ENCODE measurements at places on chromosomes 5 and 9.

DNA sequence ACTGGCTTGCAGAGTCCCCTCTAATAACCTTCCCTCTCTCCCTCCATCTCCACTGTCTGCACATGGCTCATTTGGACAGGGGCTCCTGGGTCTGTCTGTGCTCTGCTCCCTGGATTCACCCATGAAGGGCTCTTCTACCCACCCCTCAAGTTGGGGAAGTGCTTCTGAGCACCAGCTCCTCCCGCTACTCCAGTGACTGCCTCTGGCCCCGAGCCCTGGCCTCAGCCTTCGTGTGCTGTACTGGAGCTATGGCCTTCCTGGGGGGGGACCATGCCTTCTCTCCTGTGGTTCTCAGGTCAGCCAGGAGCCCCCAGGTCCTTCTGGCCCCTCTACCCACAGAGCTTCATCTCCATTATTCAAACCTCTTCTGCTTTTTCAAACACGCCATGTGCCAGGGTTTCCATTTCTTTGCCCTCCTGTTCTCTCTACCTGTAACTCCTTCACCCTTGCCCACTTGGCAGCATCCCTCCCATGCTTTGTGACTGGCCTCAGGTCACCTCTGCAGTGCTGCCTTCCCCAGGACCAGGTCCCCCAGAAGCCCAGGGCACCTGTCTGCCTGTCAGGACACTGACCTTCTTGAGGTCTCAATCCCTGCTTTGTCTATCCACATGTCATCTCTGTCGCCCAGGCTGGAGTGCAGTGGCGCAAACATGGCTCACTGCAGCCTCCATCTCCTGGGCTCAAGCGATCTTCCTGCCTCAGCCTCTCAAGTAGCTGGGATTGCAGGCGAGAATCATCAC, 9.5 kb downstream of the SH3PXD2B start:
- DNase-seq, result no peak

DNA sequence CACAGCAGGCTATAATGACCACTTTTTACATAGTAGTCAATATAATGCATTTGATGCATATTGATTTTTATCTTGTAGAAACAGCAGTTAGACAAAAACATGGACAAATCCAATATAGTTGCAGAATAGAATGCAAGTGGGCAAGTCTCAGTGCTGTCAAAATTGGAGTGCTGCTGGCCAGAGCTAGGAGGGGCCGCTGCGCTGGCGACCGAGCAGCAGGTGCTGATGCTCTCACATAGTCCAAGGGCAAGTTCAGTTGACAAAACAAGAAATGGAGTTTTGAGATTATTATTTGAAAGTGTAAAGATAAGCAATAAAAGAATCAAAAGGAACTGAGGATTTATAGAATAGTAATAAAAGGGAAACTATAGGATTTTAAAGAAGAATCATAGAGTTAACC, 60.6 kb upstream of the CDK20 start:
- DNase-seq, result no peak

DNA sequence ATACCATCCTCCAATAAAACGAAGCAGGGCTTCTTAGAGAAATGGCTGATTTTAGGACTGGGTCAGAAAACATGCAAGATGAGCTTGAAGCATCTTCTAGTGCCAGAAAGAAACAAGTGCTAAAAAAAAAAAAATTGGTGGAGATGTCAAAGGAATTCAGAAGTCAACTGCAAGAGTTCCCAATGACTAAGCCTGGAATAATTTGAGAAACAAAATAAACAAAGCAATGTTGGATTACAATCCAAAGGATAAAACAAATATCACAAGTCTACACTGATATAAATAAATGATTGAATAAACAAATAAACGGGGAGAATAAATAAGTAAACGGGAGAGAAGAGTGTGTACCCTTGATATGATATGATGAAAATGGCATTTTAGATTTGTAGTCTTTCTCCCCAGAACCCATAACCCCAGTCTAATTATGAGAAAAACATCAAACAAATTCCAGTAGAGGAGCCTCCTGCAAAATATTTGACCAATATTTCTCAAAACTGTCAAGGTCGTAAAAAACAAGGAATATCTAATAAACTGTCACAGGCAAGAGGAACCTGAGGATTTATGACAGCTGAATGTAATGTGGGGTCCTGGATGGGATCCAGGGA, 63.5 kb upstream of the CCL21 start:
- DNase-seq, result no peak

DNA sequence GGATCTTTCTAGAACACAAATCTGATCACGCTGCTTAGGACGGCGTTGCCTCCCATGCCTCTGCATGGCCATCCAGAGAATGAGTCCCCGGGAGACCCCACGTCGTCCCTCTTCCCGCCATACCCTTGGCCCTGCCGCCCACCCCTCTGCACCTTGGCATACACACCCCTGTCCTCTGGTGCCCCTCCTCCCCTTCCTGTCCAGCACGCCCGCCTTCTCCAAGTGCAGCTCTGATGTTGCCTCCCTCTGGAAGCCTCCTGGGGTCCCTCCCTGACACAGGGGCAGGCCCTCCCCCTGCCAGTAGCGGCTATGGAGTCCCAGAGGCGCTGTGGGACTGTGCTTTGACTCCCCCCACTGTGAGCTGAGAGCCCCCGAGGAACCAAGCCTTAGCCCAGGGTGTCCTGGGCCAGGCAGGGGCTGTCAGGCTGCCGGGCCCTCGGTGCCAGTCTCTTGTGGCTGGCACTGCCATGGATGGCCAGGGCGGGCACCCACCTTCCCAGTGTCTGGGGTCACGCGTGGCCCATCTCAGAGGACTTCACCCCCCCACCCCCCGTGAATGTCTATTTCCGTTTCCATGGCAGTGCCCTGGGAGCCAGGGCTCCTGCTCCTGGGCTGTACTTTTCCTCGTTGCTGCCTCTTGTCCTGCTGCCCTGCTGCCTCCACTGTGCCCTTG, 70.5 kb upstream of the RNU6ATAC start:
- DNase-seq, result no peak
